HEK293T (cell line): ENCODE measurements at places on chromosomes 16 and 17.

DNA sequence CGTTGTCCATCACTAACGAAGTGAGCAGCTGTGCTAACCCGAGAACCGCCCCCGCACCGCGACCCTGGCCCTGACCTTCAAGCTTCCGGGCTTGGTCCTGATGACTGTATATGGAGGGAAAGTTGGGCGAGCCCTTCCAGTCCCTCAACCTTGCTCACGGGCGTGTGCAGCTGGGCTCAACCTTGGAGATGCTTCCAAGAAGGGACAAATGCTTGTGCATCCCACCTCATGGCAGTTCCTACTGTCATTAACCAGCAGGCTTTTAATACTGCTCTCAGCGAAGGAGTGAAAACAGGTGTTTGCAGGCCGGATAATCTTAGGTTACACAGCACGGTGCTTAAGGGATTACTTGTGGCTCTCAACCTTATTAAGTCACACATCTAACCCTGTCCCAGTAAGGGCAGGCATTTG lies 33.5 kb downstream of the SRL start:
- no peak for DNase-seq

- no peak for DNase-seq
Measured at GRCh38 chr17:57638284-57638683, 106.8 kb downstream of the CCDC182 start.

GRCh38 chr16:9446471-9447194 lies 355.2 kb downstream of the HAPSTR1 start:
- no peak for DNase-seq

DNA sequence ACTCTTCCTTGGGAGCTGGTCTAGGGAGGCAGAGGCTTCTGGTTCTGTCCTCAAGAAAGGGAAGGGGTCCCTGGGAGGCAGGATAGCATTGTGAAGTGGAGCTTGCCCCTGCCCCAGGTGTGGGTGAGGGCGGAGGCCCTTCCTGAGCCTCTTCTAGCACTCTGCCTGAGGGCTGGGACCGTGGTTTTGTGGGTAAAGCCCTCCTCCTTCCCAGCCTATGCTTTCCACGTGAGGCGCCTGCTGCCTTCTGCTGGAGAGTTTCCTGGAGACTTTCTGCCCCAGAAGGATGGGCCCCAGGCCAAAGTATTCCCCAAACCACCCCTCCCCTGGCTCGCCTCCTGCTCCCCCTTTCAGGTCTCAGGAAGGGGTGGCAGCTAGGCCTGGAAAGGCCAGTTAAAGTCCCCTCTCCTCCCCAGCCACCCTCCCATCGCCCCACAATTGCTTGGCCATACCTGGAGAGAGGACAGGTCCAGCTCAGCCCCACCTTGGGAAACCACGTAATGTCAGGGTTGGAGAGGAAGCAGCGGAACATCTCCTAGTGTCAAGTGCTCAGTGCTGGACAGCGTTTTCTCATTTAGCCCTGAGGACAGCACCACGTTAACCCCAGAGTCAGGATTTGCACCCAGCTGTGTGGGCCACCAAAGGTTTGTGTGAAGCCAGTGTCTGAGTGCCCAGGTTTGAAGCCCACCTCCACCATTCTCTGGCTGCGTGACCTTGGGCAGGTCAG lies 5.6 kb downstream of the SBK1 start:
- DNase-seq, result no peak

DNA sequence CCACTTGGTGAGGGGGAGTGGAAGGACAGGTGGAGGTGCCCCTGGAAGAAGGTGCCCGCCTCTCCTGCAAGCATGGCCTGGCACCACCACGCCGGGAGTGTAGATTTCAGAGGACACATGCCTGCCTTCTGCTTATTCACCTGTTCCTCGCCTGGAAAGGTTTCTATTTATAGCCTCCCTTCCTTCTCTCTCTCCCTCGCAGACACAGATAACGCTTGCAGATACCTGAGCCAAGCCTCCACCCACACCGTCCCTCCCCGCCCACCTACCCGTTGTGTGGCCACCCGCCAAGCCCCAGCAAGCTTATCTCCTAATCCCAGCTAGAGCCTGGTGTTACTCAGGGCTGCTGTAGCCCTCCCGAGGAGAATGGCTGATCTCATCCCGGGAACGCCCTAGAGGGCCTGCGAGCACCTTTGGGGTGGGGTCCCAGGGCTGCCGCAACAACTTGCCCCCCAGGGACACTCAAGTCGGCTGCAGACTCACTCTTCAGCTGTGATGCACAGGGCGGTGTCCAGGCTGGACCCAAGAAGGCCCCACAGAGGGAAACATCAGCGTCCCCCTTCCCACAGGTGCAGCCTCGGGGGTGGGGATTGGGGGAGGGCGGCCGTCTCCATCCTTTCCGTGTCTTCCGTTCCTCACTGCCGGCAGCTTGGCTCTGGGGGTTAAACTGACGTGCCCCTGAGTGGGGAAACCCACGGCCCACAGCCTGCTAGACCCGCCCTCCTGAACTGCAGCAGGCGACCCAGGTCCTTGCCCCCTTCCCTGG lies 1.9 kb upstream of the SNAI3 start:
- DNase-seq, result no peak

DNA sequence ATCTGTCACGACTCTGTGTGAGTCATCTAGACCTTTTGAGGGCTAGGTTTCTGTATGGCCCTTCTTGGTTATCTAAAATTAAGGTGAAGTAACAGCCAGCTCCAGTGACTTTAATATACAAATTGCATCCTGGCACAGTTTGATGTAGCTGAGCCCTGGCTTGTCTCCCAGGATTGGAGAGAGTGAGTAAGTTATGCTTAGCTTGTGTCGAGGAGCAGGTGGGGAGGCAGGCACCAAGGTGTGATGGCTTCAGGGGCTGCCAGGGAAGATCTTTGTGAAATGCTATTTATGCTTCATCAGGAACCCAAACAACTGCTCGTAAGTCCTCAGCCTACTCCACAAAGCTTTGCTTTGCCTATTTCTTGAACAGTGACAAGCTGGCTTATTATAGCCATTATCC lies 261.2 kb downstream of the HS3ST4 start:
- DNase-seq, result no peak

DNA sequence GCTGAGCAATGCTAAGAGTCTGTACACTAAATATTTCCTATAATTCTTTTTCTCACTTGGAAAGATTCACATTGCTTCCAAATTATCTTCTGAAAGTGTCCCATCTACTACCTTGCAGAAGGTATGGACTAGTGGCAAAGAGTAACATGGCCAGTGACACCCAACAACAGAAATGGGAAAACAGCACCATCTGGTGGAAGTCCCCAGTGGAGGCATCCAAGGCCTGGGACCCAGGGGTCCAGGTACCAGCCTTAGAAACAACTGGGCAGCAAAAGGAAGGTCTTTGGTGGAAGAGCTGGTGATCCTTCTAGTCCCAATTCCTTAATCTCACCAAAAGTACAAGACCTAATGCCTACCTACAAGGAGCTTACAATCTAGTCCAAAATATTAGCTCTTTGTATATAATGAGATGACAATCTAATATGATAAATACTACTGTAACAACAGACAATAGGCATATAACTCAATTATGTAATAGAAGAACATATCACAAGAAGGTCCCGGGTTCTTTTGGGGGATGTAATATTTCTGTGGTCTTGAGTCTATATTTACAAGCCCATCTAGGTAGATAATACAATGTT lies 55.3 kb downstream of the SKAP1 start:
- peak; percentile 73 for DNase-seq

DNA sequence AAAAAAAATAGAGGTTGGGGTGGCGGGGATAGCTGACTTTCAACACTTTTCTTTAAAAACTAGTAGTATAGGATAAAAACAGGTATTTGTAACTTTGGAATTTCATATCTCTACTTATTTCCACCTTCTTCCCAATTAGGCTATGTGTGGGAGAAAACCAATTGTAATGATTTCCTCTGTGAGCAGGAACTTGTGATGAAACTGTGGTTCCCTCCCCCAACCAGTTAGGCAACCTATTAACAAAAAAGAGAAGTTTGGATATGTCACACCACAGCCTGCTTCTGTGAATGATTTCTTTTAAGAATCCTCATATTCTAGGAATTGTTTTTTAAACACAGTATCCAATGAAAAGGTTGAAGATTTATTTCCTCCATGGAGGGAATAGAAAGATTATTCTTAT lies 1.9 kb downstream of the IGSF6 start:
- DNase-seq, result no peak
